ENCODE measurements at places on chromosomes 12 and 14.

GRCh38 chr12:47811581-47812484, 7.9 kb downstream of the HDAC7 start:
- peak; percentile 77 for DNase-seq

DNA sequence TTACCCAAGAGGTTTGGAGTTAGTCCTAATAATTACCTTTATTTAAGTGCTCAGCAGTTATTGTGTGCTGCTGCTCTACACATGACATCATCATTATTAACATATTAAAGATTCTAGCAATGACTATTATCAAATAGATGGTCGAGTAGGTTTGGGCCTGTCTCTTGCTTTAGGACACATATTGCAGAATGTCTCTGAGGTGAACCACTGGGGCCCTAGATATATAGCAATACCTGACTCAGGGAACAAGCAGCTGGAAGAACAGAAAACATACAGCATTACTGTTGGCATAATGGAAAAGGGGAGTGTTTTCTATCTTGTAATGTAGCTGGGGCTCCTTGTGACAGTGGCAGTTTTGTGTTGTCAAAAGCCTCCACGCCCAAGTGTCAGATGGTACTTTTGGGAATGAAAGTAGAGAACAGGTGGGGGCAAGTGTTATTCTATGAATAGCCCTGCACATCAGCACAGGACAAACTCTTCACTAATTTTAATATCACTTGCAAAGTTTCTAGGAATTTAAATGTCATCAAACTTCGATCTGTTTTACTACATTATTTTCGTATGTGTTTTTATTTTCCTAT, 54.6 kb downstream of the C12orf56 start:
- DNase-seq, result no peak

DNA sequence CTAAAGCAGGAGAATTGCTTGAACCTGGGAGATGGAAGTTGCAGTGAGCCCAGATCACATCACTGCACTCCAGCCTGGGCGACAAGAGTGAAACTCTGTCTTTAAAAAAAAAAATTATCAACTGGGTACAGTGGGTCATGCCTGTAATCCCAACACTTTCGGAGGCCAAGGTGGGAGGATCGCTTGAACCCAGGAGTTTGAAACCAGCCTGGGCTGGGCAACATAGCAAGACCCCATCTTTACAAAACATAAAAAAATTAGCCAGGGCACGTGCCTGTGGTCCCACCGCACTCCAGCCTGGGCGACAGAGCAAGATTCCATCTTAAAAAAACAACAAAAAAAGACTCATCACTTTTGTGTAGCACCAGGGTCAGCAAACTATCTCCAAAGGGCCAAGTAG, 7.1 kb upstream of the NANOG start:
- DNase-seq, result no peak

- no peak for DNase-seq
Observed at GRCh38 chr12:96500693-96501092, 11.3 kb downstream of the CFAP54 start.

DNA sequence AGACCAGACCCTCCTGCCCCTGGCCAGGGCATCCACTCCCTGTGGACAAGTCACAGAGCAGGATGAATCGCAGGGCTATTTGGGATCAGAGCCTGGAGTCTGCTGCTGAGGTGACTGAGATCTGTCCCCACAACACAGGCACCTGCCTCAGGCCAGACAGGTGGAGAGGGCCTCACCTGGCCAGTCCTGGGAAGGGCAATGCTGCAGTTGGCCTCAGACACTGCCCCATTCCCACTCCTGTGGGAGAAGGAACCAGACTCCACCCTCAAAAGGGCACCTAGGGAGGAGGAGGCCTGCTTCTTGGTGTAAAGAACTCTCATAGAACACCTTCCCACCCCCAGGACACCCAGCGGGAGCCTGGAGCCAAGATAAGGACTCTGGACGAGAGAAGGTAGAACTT, 48.3 kb upstream of the PLEKHG6 start:
- DNase-seq, result no peak

DNA sequence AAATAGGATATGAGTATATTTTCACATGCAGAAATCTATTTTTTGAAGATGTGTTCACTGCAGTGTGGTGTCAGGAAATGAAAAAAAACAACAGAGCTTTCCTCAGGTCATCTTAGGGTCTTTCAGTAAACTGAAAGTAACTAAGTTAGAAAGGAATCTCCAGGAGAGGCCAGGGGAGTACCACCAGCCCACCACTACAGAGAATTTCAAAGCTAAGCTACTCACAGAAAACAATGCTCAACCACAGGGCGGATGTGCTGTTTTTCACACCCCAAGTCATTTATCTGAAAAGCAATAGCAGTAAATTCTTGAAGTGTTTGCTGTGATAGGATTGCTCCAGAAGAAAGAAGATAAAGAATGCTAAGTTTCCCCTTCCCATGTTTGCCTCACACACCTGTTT, 79.0 kb downstream of the IFNG start:
- DNase-seq, result no peak

DNA sequence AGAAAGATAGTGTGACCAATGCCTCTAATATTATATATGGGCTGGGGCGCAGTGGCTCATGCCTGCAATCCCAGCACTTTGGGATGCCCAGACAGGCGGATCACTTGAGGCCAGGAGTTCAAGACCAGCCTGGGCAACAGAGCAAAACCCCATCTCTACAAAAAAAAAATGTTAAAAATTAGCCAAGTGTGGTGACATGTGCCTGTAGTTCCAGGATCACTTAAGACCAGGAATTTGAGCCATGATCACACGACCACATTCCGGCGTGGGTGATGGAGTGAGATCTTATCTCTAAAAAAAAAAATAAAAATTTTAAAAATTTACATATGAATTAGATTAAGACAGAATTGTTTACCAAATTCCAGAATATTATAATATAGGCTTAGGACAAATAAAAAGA, 12.0 kb downstream of the TM7SF3 start:
- no peak for DNase-seq
